ENCODE measurements at places on chromosomes 16 and 17.

- peak; percentile 78 for DNase-seq
Measured at GRCh38 chr16:4319454-4320421, 3.9 kb downstream of the GLIS2 start.

DNA sequence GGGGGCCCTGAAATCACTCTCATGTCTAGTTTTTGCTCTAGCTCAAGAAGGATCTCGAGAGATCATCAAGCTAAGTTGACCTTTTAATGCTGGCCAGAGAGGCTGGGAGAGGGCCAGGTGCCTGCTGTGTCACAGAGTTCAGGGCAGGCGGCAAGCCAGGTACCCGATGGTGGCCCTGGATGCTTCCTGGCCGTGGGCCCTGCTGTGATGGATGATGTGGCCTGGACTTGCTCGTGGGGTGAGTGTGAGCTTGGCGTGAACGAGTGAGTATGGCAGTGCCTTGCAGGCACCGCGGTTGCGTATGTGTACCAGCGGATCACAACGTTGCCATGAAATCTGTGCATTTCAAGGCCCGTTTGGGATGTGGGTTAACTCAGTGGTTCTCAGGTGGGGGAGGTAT lies 7.4 kb downstream of the IRF8 start:
- DNase-seq: no peak

DNA sequence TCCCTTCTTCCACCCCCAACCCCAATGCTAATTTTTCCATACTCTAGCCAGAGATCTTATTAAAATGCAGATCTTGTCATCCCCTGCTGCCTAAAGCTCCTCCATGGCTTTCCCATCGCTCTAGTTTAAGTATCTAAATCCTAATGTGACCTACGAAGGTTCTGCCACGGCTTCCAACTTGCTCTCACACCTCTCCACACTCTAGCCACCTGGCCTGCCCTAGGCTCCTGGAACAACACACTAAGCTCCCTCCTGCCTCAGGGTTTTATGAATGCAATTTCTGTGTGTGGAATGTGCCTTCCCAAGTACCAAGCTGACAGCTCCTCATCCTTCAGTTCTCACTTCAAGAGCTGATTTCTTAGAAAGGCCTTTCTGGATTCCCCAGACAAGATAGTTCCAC lies 16.6 kb downstream of the NXPH3 start:
- DNase-seq: no peak

GRCh38 chr17:77189148-77189547 lies 48.4 kb downstream of the SEC14L1 start:
- peak; percentile 56 for DNase-seq

- DNase-seq: no peak
Measured at GRCh38 chr16:28580726-28581315, 16.0 kb downstream of the SULT1A2 start.

DNA sequence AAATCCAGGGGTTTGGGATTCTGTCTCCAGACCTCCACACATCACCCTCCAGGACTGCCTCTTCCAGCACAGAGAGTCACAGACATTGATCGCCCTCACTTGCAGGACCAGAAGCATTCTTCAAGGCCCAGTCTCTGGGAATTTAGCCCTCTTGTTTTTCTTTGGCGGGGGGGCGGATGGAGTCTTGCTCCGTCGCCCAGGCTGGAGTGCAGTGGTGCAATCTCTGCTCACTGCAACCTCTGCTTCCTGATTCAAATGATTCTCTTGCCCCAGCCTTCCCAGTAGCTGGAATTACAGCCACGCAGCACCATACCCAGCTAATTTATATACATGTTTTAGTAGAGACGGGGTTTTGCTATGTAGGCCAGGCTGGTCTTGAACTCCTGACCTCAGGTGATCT lies 8.5 kb upstream of the ITGAL start:
- DNase-seq: no peak

DNA sequence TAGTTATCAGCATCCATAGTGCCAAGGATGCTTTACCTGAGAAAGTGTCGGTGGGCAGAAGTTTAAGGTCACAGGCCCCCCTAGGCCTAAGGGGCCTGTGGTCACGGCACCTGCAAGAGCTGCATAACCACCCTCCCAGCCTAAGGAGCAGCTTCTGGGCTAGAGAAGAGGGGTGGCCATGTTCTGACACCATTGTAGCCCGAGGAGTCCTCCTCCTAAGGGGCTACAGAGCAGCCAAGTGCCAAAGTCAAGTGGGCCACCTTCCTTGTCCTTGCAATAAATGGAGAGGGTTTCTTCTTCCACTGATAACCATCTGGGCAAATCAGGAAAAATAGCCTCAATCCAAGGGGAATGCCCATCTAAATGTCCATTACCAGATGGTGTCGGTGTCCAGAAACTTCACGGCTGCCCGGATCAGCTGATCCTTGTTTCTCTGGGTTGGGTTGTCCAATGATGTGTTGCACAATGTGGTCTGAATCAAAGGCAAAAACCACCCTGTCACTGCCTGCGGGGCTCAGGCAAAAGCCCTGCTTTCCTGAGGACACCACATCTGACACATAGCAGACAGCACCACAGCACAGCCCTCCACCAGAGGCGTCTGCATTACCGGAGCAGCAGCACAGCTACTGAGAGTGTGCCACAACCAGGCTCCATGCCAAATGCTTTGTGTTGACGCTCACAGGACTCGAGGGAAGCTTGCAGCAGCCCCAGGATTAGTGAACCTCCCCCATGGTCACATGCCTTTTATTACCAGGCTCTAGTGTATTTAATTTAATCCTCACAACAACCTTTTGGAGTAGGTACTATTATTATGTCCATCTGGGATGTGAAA lies 12.8 kb downstream of the ATPAF2 start:
- DNase-seq: peak; percentile 61

DNA sequence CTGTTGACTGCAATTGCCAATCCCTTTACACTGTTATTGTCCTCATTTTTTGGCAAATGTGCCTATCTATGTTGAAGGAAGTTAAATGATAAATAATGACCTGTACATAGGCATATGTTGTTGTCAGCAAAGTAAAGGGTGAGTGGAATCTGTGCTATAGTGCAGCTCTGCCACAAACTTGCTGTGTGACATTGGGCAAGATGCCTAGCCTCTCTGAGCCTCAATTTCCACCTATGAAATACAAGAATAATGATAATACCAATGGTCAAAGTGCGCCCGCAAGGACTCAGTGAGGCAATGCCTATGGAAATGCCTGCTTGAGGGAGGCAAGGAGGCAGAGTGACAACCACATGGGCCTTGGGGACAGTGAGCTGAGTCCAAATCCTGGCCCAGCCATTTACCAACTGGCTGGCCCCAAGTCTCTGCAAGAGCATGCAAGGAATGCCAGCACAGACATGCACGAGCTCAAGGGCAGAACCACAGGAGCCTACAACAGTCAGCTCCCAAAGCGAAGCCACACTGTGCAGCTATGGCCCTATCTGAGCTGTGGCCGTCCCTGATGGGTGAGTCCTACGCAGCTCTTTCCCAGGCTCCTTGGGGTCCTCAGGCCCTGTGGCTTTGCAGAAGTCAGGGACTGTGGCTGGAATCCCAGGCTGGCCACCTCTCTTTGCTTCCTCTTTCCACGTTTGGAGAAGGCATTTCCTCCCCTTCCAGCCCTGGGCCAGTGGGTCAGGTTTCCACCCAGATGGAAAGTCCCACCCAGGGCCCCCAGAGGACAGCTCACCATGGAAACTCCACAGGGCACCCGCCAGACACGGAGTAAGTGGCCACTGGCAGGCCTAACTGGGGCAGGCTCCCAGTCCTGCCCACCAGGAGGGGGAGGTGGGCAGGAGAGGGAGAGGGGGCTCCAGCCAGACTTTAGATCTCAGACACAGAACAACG lies 82.1 kb downstream of the ZNF423 start:
- no peak for DNase-seq

GRCh38 chr16:56480776-56481467 lies 29.6 kb downstream of the OGFOD1 start:
- no peak for DNase-seq

GRCh38 chr16:61812251-61812650 lies 224.0 kb downstream of the CDH8 start:
- DNase-seq: no peak

DNA sequence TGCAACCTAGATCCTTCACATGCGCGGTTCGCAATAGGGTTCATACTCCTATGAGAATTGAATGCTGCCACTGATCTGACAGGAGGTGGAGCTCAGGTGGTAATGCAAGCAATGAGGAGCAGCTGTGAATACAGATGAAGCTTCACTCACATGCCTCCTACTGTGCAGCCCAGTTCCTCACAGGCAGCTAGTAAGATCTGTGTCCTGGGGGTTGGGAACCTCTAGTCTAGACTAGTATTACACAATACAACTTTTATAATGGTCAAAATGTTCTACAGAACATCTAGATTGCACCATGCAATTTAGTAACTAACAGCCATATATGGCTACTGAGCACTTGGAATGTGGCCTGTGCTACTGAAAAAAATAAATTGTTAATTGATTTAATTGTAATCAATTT lies 26.7 kb downstream of the ABCA5 start:
- no peak for DNase-seq

- DNase-seq: no peak
Measured at GRCh38 chr17:72878975-72879660, 213.4 kb downstream of the SLC39A11 start.

DNA sequence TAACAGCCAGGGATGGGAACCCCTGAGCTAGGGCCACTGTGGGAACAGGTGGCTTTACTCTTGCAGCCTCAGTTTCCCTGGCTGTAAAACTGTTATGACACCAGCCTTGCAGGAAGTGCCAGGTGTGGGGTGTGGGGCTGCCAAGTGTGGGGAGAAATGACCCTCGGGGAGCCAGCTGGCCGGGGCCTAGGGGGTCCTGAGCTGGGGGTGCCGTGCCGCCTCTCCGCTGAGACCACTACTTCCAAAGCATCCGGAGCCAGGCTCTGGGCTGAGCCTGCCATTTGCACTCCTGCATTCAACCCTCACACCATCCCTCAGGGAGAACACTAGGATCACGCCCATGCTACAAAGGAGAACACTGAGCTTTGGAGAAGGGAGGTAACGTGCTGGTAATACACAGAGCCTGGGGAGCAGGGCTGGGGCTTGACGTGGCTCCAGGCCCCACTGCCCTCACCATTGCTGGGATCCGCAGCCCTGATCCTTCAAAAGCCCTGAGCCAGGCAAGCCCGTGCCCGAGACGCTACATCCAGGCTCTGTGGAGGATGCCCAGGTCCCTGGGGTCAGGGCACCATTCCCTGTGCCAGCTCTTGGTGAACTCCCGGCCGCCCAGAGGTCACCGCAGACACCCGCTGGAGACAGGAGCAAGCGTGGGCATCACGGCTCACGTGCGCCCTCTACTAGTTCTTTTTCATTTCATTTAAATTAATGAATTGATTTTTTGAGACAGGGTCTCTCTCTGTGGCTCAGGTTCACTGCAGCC lies 28.8 kb upstream of the GINS2 start:
- DNase-seq: peak; percentile 79

- no peak for DNase-seq
Measured at GRCh38 chr16:14069818-14070217, 1.3 kb upstream of the MRTFB start.

DNA sequence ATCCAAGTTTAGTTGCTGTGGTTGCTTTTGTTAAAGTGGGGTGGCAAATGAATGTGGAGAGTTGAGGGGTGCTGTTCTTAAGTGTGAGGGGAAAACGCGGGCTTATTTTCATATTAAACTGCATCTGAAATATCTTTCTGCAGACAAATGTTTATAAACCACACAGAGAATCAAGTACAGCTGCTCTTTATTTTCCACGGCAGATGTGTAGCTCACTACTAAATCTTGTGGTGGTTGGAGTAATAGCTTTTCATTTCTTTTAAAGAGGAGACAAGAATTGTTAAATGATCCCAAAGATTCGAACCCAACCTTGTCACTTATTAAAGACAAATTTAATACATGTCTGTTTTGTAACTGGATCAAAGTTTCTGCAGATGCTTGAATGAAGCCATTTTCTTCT lies 2.1 kb downstream of the CLTC start:
- DNase-seq: no peak

GRCh38 chr17:76881966-76882365 lies 13.8 kb downstream of the MGAT5B start:
- DNase-seq: no peak

DNA sequence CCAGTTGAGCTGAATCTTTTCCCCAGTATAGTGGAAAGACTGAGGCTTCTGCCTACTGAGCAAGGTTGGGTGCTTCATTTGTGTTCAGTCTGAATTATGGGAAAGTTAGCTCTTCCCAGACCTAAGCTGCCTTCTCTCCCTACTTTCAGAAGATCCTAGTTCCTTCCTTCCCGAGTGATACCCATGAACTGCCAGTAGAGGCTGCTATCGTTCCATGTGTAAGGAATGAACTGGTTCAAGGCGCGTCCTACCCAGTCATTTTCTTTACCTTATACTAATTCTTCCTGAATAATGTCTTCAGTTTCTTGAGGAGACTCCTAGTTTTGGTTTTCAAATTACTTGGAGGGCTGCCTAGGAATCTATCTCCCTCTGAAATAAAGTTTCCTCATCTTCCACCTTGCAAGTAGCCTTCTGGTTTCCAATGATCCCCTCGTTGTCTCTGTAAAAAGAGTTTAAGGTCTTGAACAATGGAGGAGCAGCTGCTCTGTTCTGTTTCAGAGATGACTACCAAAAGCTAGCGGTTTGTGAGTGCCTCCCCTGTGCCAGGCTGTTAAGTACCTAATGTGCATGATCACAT lies 934 bp upstream of the AOC2 start:
- DNase-seq: no peak

GRCh38 chr16:49216593-49216992 lies 65.0 kb downstream of the CBLN1 start:
- DNase-seq: no peak
